Activated CD4-positive, alpha-beta T cell treated with anti-CD3 and anti-CD28 coated beads, Interleukin-2, Interleukin-4, amounts not matched to agents 100 ng/mL and 50 ng/mL, durations not matched to agents 16 hours and 8 hours (primary cell): ENCODE measurements at places on chromosomes 7 and 10.

GRCh38 chr7:132435016-132435990 lies 141.0 kb downstream of the PLXNA4 start:
- DNase-seq: no peak

GRCh38 chr7:159060440-159060839 lies 84.2 kb downstream of the VIPR2 start:
- DNase-seq: no peak

DNA sequence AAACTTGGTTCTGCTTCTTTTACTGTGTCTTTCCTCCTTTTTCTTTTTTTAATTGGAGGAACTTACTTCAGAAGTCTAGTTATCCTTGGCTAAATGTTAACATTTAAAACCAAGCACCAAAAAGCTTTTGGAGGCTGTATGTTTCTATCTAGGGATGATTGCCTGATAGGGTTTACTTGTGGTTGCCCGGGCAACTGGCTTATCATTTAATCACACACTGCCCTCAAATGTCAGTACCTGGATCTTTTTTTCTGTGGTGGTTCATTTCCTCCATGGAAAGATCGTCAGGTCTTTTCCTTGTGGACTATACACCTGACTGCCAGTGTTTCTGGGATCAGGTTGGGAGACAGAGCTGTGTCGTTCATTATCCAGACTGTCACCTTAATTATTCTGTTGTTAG lies 173.2 kb downstream of the WNT2 start:
- no peak for DNase-seq

- no peak for DNase-seq
Measured at GRCh38 chr10:69406816-69407580, 9.7 kb downstream of the TACR2 start.

DNA sequence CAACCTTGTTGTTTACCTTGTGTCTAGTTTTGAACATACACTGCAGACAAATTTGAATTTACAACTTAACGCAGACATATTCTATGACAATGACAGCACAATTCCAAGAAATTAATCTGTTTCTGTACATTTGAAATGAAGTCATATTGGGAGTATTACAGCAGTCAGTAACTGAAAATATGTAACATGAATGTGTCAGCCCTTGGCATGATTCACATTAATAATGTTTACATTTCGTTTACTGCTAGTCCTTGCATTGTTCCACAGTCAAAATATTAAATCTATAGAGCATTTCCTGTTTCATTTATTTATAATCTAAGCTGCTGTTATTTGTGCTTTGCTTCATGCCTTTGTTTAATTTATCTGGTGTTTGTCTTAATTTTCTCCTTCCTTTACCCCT lies 80.4 kb downstream of the NOC3L start:
- no peak for DNase-seq
